ENCODE measurements at places on chromosomes 4 and X. TPM values are rescaled to one million over a fixed set of nuclear protein-coding genes. Genes with fewer than 3 reads are reported as not detected.

Gene DDIT4L
- polyA plus RNA-seq = 0.62 TPM

Gene TLR2
- 2.3 TPM for polyA plus RNA-seq

Gene EDA
- polyA plus RNA-seq = 1.8 TPM

Gene SPANXB1
- not detected for polyA plus RNA-seq

Gene ATP10D
- 4.9 TPM for polyA plus RNA-seq

Gene MAGEA11
- polyA plus RNA-seq = not detected

Gene SUPT20HL1
- polyA plus RNA-seq = not detected

Gene MECP2
- polyA plus RNA-seq = 14.7 TPM

Gene UCP1
- polyA plus RNA-seq = not detected

Gene TGIF2LX
- not detected for polyA plus RNA-seq

Gene POU4F2
- not detected for polyA plus RNA-seq

Gene GABRQ
- polyA plus RNA-seq = not detected

Gene BCORL1
- polyA plus RNA-seq = 3.4 TPM

Gene ITGB1BP2
- polyA plus RNA-seq = 1.3 TPM
